NCI-H526 (cell line): ENCODE measurements at places on chromosomes 7 and 10.

GRCh38 chr10:100347568-100348195 lies 649 bp downstream of the SCD start:
- peak; percentile 30 for DNase-seq

DNA sequence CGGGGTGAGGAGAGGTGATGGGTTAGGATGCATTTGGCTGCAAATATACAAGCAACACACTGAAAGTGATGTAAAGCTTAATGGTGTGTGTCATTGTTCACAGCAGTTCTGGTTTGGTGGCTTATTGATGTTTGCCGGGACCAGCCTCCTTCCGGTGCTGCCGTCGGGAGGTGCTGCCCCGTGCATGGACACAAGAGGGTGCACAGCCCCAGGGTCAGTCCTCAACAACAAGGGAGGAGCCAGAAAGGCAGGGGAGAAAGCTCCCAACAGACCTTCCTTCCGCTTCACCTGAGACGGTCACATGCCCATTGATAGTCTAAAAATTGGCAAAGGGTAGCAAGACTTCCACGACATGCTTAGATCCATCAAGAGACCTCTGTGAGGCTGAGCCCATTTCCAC lies 9.5 kb downstream of the RNF32 start:
- DNase-seq: peak; percentile 40

- DNase-seq: no peak
Measured at GRCh38 chr7:138349841-138350700, 110.0 kb upstream of the TRIM24 start.

DNA sequence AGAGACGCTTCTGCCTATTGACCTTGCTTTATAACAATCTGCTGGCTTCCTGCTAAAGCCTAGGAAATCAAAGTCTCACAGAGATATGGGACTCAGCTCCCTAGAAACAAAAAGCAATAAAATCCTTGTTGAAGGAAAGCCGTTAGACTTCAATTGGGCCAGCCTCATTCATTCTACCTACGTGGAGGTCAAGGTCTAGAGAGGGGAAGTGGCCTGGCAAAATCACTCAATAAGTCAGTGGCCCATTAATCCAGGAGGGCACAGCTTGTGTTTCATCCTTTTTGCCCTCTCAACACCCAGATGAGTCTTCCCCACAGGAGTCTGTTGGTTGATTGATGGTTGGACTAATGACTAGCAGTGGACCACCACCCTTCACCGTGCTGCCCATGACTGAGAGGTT lies 40.5 kb upstream of the ACSL5 start:
- DNase-seq: no peak

DNA sequence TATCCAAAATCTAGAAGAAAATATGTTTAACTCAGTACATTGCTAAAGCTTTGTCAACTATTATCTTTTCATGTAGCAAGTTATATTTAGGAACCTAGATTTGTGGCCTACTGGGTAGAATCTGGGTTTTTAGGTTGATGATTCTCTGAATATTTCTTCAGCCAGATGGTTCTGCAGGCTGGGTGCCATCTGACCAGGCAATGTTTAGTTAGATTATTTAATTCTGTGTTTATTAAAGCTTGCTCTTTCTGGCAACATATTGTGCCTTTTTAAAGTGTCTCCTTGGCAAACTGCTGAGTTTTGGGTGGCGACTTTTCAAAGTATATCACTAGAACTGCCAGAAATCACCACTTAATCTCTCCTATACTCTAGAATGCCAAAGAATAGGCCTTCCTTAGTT lies 114.1 kb downstream of the LHFPL3 start:
- DNase-seq: no peak

GRCh38 chr7:22375359-22376048 lies 18.6 kb upstream of the RAPGEF5 start:
- DNase-seq: no peak

GRCh38 chr7:116101704-116102103 lies 71.1 kb upstream of the TFEC start:
- DNase-seq: no peak

DNA sequence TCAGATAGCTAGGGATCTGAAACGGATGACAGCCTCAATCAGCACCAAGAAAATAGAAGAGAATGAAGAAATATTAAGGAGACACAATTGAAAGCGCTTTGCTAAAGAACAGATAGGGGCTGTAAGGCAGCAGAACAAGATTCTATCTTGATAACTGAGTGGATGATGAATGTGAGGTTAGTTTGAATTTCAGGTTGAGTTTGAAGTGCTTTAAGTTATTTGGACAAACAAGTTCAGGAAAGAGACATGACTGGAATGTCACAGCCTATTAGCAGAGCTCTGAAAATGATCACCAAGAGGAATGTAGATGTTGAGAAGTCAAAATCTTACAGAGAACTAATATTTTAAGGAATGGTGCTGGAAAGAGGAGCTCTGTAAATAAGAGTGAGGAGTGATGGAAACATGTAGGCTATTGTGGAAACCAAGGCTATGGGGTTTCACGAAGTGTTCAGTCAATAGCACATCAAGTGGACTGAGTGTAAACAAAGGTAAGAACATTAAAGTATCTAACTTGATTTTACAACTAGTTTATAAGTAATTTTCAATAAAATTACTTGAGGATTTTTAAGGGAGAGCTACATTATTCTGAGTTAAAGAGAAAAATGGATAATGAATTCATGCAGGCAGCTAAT lies 61.6 kb downstream of the MEST start:
- DNase-seq: no peak

GRCh38 chr7:28813243-28813962 lies 144.7 kb downstream of the TRIL start:
- DNase-seq: no peak

- peak; percentile 80 for DNase-seq
Measured at GRCh38 chr7:124155432-124156022, 122.7 kb upstream of the TMEM229A start.

GRCh38 chr10:96683065-96683464 lies 37.2 kb downstream of the PIK3AP1 start:
- no peak for DNase-seq

- no peak for DNase-seq
Measured at GRCh38 chr10:95480901-95481491, 80.2 kb downstream of the SORBS1 start.

GRCh38 chr7:98805956-98806838 lies 63.6 kb downstream of the TMEM130 start:
- DNase-seq: no peak

DNA sequence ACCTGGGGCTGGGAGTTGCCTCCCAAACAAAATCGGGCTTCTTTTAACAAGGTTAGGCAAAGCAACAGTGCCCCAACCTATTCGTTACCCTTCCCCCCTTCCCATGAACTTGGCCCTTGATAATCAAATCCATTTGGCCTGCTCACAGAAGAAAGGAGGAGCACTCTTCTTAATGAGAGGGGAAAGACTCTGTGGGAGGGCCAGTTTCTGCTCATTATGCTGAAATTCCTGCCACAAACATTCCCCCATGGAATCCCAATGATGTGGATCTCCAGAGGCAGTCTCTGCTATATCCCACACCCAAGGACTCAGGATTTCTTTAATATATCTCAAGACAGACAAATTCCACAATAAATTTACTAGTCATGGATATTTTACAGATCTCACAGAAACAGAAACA lies 43.0 kb downstream of the LSM5 start:
- DNase-seq: no peak

DNA sequence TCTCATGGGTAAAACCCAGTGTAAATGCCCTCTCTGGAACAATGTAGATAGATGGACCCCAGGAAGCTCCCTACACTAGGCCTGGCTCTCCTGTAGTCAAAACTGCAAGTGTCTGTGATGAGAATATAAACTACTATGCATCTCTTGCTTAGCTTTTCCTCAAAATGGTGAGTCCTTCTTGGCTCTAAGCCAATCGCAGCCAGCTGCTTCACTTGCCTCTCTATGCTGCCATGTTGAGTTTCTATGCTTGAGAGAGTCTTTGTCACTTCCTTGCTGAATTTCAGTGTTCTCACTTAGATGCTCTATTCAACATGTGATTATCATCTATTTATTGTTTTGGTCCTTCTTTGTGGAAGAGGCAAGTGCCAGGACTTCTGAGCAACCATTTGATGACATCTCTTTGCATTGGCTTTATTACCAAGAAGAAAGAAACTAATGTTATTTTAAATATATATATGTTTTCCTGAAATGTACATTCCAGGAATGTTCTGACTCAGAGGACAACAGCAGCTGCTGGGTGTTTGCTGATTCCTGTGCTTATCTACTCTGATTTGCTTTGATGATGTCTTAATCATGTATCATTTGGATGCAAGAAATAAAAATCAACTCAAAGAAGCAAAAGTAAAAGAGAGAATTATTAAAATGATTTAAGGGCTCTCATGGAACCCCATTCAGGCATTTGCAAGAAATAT lies 16.6 kb downstream of the TAS2R40 start:
- no peak for DNase-seq

DNA sequence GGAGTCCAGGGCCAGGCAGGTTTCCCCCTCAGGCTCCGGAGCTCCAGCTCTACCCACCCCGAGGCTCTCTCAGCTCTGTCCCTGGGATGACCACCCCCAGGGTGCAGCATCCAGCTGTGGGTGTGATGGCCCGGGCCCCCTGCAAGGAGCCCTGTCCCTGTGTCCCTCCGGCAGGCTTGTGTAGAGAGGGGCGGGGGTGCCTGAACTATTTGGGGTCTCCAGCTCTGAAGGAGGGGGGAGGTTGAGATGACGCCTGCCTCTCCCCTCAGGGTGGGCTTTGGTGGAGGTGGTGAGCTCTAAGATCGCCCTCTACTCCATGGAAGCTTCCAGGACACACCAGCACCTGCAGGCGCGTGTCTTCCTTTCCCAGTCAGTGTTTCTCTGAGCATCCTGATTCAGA lies 39.4 kb downstream of the ADRA2A start:
- no peak for DNase-seq
